Femur (tissue), 1 donor: ENCODE measurements at places on chromosomes 2 and 18.

DNA sequence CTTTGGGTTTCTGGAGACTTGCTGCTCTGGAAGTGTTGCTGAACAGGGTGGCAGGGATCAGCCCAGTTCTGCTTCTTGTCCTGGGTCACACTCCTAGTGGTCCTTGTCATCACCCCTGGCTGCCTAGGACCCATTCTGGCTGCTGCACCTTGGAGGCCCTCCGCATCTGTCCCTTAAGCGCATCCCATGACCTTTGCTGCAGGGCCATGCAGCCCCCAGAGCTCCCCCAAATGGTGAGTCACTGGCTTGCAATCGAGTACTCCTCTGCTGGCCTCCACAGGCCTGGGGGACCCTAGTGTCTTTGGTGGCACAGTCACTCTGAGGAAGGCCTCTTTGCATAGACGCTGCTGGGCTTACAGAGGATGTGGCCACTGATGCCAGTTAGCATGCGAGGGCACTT is 188.5 kb downstream of the ASB1 start:
- no peak for DNase-seq

DNA sequence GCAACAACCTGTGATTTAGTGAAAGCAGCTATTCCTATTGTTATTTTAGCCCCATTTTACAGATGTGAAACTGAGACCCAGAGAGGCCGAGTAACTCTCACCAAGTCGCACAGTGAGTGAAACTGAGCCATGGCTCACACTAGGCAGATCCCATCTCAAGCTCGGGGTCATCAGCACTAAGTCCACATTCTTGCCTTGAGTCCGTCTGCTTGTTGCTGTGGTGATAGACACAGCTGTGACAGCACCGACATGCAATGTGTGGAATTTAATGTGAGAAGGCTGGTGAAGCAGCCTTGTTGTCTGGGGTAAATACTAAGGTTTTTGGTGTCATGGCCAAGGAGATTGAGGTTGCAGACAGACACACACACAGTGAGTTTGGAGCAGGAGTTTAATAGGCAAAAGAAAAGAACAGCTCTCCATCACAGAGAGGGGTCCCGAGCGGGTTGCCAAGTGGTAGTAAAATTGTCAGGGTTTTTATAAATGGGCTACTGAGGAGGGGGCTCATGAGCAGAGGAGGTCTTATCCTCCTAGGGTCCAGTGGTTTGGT is 40.2 kb upstream of the GMCL1 start:
- DNase-seq: peak; percentile 64

GRCh38 chr2:204225671-204226073 is 289.1 kb downstream of the ICOS start:
- no peak for DNase-seq

DNA sequence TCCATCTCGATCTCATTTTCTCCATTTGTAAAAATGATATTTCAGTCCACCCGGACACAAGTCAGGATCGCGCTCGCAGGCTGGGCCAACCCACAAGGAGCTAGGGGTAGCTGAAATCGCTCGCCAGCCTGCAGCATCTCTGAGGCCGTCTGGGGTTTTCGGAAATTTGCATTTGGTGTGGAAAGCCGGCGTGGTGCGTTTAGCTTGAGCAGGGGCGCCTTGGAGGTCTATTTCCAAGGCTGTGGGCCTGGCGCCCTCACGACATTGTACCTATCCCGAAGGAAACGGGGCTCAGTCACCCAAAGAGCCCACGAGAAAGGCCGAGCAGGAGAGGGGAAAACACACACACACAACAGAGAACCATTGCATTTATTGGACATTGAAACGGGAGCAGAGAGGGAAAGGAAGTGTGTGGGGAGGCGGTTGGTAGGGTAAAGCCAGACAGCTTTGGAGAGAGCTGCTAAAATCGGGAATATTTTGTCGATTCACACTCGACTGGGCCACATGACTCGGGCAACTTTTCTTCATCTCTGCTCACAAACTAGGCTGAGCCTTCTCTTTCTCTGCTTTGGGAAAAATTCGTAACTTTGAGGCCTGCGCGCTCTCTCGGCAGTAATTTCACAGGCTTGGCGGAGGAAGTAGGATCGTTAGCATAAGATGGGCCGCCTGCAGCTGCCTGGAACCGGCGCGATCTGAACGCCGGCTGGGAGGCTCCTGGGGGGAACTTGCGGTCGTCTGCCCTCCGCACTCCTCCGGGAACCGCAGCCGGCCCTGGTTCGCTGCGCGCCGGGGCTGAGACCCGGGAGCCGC is 1.1 kb upstream of the HOXD8 start:
- DNase-seq: peak; percentile 73

- no peak for DNase-seq
Observed at GRCh38 chr2:81495556-81495955, 1191.0 kb upstream of the LRRTM1 start.

DNA sequence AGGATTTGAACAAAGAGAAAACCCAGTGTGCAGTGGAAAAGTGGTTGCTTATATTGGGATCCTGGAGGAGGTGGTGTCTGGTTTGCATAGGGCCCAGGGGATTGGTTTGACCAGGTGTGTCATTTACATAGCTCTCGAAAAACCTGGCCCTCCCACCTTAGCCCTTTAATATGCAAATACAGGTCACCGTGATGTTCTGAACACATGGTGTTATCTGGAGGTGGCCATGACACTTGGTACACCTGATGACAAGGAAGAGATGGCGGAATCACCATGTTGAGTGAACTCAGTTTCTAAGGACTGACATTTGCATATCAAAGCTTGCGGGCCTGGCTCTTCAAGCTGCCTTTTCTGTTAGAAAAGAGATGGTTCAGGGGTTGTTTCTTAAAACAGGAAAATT is 2.3 kb upstream of the NAPG start:
- DNase-seq: no peak

GRCh38 chr2:85667561-85668008 is 414 bp downstream of the SFTPB start:
- no peak for DNase-seq

DNA sequence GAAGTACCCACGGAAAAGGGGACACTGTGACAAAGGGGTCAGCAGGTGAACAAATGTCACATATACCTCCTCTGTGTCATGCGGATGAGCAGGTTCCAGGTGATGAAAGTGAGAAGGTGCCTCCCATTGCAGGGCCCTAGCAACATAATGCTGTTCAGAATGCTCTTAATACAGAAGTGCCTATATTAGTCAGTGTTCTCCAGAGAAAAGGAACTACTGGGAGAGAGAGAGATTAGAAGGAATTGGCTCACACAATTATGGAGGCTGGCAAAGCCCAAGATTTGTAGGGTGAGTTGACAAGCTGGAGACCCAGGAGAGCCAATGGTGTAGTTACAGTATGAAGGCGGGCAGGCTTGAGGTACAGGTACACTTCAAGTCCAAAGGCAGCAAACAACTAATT is 98.1 kb upstream of the CDC42EP3 start:
- DNase-seq: no peak

- peak; percentile 78 for DNase-seq
Observed at GRCh38 chr18:76953583-76954233, 131.4 kb downstream of the ZNF236 start.

- DNase-seq: no peak
Observed at GRCh38 chr2:207895274-207895860, 125.7 kb upstream of the FZD5 start.

DNA sequence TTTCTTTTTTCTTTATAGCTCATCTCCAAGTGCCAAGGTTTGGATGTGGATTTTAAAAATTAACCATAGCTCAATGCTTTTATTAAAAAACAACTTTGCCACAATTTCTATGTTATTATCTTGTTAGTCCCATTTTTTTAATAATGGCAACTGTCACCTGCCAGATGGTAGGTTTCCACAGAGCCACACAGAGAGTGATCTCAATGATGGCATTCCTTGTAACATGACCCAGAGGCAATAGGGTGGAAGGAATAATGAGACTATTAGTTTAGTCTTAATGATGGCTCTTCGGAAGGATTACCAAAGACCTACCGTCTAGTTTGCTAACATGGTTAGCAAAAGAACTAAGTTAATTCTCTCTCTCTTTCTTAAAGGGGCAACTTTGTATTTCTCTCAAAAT is 64.0 kb downstream of the REL start:
- DNase-seq: no peak

DNA sequence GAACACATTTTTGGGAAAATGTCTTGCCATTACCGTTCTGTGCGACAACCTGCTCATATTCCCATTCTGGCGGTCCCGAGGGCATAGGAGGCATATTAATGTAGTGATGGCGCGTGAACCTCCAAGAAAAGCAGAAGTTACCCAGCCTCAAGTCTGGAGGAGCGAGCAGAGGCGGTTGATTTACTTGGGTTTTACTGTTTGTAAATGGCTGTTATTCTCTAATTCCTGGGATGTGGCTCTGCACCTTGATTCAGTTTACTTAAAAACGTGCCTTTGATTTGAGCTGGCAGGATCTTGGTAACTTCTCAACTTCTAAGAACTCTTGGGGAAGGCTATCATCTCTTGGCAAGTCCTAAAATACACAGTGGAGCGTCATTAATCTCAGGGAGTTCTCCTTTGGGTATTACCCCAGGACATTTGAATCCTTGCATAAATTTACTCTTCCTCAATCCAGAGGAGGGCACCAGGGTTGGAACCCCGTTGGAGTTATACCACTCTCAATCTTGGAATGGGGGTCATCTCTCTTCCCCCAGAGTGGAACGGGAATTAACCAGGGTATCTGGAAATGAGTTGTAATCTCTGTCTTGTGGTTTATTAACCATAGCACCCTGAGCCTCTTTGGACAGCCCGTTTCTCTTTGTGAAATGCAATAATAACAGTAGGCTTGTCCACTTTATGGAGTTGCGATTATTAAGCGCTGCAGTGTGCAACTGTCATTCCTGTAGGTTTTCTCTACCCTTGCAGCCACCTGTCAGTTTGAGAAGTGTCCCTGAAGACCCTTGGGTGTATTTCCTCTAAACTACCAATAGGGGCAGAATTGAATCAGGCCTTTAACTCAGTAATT is 2.1 kb downstream of the HK2 start:
- DNase-seq: no peak

- DNase-seq: no peak
Observed at GRCh38 chr18:60698901-60699300, 326.3 kb upstream of the MC4R start.
